ENCODE measurements at places on chromosomes 5 and 9.
A peak's percentile ranks its signal among the peaks of the same experiment; 100 is the strongest.

GRCh38 chr9:69785757-69786156 lies 25.9 kb upstream of the PTAR1 start:
- DNase-seq, result no peak

DNA sequence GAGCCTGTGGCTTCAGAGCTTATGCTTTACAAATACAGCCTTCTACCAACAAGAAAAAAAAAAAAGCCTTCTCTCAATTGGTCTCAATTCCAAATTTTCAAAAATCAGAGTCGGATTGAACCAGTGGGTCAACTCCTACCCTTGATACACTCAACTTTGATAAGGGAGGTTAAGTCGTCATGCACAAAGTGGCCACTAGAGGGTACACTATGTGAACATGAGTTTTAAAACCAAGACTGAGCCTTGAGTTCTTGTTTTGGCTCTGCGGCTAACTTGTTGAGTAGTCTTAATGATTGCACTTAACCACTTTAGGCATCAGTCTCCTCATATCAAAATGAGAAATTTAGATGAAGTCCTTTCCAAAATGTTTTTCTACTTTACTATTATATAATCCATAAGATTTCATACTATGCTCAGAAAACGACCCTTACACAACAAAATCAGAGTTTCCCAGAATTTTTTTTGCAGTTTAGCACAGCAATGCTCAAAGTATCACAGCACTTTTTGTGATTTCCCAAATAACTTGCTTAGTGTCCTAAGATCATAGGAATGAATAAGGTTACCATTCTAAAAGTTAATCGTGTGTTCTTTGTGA lies 92.9 kb upstream of the MTAP start:
- peak; percentile 24 for DNase-seq

- DNase-seq, result no peak
Measured at GRCh38 chr5:165497707-165498106, 1992.3 kb downstream of the MAT2B start.

GRCh38 chr5:33890131-33891032 lies 1.4 kb downstream of the ADAMTS12 start:
- DNase-seq, result no peak

DNA sequence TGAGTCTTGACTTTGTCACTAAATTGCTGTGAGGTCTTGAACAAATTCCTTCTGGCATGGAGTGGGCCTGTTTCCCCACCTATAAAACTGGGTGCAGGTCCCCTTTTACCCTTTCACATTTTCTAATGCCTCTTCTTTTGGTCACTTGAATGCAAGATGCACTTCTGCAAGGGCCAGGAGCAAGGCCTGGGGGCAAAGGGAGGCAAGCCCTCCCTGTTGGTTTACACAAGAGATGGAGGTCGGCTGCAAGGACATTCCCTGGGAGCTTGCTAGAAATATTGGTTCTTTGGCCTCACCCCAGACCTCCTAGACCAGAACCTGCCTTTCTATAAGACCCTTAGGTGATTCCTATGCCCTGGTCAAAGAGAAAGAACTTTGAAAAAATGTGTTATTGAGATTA lies 5.8 kb downstream of the FOXE1 start:
- DNase-seq, result no peak

DNA sequence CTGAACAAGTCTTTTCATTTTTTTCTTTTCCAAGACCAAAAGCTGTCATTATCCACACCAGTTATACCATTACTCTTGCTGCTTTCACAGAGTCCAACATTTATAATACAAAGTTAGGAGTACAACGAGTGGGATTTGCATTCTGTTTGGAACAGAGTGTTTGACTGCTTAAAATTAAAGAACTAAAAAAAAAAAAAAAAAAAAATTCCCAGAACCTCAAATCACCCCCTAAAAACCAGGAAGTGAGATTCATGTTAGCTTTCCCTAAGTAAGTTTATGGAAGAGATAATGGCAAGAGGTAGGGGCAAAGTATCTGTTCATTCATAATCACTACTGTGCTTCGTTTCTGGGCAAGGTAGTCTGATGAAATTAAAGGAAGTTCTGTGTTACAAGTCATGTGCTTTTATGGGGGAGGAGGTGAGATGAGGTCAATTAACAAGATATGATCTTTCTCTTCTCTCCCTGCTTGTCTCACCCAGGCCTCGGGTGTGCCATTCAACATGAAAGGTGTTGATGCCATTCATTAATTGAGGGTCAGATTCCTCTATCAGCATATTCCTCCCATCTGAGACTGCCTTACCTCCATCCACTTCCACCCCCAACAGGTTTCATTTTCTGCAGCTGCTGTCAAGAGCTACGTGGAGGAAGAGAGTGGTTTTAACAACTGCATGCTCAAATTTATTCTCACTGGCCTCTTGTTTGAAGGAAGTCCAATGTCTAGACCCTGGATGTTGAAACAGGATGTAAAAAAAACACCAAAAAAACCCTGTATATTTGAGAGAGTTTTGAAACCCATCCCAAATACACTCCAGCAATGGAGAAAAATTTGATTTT lies 58.1 kb downstream of the MARCHF3 start:
- DNase-seq, result peak; percentile 32

- no peak for DNase-seq
Measured at GRCh38 chr9:118367383-118367782, 663.2 kb downstream of the TLR4 start.

GRCh38 chr9:134526584-134527477 lies 114.8 kb upstream of the COL5A1 start:
- DNase-seq, result no peak

- no peak for DNase-seq
Measured at GRCh38 chr5:66820630-66821207, 224.5 kb downstream of the MAST4 start.

DNA sequence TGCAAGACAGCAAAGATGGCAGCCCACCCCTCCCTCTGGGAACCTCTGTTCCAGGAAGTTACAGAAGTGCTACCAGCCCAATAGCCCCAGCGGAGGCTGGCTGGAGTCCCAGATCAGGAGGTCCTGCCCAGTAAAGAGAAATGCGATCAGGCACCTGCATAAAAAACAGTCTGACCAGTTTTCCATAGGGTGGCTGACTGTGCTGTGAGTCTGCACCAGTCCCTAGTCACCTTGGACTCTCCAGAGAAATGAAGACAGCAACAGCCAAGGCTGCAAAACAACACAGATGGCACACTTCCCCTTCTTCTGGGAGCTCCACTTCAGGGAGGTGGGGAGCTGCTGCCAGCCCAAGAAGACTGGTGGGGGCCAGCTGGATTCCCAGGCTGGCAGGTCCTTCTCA lies 265.5 kb upstream of the PCSK5 start:
- no peak for DNase-seq

DNA sequence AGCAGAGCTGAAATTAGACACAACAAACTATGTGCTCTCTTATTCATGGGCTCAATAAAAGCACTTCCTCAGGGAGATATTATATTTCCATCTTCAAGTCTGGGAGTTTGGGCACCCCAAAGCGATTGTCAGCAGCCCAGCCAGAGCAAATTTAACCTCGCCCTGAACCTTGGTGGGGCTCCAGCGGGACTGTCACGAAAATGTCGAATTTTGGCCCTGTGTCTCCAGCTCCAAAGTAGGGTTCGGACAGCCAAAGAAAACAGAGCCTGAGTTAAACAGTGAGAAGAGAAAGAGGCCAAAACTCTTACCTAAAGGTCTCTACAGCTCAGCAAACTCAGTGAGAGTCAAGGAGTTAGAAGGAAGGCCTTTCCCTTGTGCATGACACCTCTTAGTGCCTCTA lies 432.9 kb downstream of the SPATA31D1 start:
- DNase-seq, result no peak

GRCh38 chr5:5188376-5189050 lies 48.4 kb downstream of the ADAMTS16 start:
- no peak for DNase-seq

GRCh38 chr5:59955241-59955640 lies 61.7 kb upstream of the PDE4D start:
- no peak for DNase-seq

DNA sequence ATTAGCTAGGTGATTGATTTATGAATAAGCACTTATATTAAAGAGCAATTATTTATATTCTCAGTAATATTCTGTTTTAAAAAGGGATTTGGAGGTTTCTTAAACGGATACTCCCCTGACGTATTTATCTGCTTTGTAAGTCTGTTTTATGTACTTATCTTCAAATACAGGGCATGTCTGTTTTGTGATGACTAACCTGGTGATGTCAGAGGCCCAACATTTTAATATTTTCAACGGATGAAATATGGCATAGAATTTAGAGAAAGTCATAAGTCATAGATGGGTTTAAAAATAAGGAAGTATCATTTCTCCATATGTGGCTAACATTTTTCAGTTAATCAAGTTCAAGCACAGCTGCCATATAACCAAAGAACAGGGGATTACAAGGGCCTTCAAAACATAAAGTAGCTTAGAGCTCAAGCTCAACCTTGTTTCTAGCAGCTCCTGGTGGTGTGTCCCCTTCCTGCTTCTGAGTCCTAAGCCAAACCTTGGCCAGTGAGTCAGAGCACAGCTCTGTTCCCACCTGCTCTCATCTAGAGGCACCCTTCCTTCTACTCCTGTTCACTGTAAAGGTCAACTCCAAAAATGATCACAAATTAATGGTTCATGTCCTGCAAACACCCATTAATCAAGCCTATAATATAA lies 131.4 kb downstream of the OXCT1 start:
- no peak for DNase-seq

DNA sequence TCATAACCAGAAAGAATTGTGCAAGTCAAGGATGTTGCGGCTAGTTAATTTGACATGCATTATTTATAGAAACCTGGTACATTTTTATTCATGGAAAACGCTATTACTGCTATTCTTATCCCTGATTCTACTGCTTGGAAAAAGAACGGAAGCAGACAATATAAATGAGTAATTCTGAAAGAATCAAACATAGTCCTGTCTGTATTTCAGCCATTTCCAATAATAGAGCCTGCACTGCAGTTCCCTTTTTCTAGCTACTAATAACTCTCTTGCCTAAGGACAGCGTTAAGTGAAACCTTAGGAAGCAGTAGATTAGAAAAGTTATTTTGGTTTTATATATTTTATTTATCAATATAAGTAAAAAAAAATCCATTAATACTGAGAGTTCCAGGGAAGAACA lies 414.9 kb downstream of the CYLC2 start:
- no peak for DNase-seq

DNA sequence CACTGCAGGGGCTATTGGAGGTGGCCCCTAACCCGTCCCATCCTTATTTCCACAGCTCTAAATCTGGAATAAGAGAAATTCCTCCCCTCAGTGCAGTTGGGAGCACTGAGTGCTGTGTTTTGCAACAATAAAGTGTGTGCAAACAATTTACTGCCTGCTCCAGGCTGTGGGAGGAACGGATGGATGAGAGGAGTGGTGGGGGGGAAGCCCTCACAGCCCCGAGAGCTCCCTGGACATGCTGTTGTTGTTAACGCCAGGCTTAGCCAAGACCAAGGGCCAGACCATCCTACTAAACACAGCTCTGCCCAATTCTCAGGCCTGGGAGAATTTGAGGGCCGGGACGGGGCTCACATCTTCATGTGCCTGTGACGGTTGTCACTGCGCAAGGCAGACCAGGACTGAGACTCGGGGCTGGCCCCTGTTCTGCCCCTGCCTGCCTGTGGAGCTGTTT lies 200.2 kb downstream of the DAB2IP start:
- DNase-seq, result no peak

Data from large intestine (tissue), 12 donors.